ENCODE measurements at places on chromosomes 2 and 18.

- no peak for DNase-seq
Observed at GRCh38 chr2:205527801-205528200, 154.5 kb upstream of the NRP2 start.

GRCh38 chr2:106516436-106516835 lies 29.3 kb downstream of the CD8B2 start:
- no peak for DNase-seq

- no peak for DNase-seq
Observed at GRCh38 chr2:10329880-10330699, 27.4 kb downstream of the HPCAL1 start.

DNA sequence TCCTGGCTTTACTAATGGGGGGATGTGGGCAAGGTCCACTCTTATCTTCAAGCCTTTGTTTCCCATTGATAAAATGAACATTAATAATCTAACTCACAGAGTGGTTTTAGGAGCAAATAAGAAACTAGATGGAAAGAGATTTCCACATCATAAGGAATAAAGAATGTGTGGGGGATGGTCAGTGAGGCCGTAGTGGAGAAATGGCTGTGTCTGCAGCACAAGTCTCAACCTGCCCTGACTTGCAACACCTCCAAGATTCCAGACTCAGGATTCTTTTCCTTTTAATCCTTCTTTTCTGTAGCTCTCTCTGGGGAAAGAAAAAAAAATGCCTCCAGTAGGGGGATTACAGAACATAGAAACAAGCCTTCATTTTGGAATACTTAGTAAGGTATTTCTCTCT lies 124.2 kb upstream of the MEX3C start:
- DNase-seq = no peak

DNA sequence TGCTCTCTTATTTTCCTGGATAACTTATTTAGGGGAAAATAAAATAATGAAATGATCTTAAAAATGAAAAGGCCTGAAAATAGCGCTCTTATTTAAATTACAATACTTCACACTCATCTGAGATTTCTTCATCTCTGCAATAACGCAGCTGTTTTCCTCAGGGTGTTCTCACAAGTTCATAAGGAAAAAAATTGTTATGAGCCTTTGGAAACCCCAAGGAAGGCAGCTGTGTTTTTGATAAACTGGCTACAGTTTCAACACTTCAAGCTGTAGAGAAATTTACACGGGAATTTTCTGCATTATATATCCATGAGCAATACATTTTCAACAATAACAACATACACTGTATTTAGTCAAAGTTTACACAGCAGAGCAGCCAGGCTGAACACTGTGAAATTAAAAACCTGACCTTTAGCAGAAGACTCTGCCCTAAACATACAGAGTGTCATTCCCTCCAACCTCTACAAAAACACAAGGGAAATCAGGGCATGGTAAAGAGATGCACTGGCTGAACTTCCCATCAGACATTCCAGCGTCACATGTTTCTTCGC lies 959.6 kb downstream of the SLC4A3 start:
- DNase-seq = no peak

GRCh38 chr2:160575368-160575767 lies 81.8 kb upstream of the RBMS1 start:
- DNase-seq = no peak

DNA sequence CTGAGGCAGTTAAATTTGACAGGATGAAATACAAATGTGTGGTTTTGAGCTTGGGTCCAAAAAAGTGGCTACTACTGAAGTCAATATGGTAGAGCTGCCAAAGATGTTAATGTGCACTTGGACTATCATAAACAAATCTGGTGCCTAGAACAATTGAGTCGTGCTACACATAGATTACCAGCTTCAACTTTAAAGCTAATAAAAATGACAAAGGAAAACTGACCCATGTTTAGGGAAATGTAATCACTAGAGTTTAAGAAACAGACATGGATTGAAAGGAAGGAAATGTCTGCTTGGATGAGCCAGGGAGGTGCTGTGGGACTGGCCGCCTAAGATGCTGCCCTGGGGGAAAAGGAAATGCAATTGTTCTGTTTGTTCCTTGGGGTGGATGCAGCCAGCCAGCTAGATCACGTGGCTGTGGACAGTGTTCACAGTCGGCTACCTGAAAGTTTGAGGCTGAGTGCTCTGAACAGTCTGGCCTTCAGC lies 36.6 kb downstream of the CYB5A start:
- no peak for DNase-seq

DNA sequence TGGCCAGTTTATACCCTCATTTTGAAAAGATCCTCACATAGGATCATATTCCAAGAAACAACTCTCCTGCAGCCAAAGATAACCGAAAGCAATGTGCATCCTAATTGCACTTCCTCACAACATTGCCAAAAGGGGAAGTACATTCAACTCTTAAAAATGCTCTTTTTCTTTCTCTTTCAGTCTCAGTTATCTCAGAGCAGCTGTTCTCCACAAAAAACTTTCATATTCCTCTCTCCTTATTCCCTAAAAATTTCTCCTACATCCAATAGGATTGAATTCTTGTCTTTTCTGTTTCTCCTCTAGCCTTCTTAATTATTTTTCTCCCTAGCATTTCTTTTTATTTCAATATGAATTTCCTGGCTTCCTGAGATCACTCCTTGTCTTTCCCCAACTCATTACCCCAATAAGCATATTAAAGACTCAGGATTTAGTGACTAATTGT lies 7.4 kb upstream of the VRK2 start:
- no peak for DNase-seq

DNA sequence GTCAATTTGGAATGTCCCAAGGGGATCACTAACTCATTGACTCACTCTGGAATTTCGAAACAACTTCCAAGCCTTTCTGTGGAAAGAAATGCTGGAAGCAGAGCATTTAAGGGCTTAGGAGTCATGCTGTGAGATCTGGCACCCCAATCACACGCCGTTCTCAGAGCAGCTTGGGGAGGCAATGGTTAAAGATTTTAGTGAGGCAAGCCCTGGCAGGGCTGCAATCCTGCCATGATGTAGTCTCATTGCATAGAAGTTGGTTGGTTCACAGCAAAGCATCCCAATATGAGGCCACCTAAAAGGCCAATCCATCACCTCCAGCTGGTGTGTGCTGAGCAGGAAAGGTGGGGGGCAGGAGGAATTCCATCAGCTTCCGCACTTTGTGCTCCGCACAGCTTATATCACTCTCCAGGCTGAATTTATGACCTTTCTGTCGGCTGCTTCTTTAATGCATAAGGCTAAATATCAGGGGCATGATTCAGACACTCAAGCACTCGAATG lies 1043.9 kb upstream of the POU3F3 start:
- DNase-seq = no peak

DNA sequence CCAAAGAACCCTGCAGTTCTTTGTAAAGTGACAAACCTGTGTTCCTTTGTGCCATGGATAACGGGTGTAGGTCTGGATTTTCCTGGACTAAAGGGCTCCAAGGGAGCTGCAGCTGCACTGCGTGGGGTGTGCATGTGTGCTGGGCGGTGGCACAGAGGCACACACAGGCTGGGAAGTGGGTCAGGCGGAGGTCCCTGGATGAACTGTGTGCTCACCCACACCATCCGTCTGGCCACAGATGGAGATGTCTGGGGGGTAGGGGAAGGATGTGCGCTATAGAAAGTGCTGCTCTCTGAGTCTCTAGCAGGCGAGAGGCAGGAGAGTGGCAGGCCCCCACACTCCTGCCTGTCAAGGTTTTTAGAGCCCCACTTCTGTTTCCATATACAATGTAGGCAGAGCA lies 137.2 kb downstream of the LOXHD1 start:
- no peak for DNase-seq

- no peak for DNase-seq
Observed at GRCh38 chr2:215961981-215962380, 51.4 kb downstream of the MREG start.

GRCh38 chr2:216596236-216596979 lies 36.8 kb upstream of the IGFBP2 start:
- no peak for DNase-seq

DNA sequence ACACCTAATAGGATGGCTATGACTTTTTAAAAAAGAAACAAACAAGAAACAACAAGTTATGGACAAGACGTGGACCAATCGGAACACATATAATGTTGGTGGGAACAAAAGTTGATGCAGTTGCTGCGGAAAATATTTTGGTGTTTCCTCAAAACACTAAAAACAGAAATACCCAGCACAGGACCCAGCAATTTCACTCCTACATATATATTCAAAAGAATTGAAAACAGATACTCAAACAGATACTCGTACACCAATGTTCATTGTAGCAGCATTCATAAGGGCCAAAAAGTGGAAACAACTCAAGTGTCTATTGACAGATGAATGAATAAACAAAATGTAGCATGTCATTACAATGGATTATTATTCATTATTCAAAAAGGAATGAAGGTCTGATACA lies 12.1 kb downstream of the CCDC141 start:
- no peak for DNase-seq

- DNase-seq = no peak
Observed at GRCh38 chr2:60735496-60736250, 20.4 kb upstream of the PAPOLG start.

- no peak for DNase-seq
Observed at GRCh38 chr2:109170645-109171044, 41.6 kb downstream of the SH3RF3 start.

All from stimulated activated CD4-positive, alpha-beta T cell treated with anti-CD3 and anti-CD28 coated beads, Interleukin-1b, Interleukin-23, amount 100 ng/mL, for 24 hours (primary cell).